ENCODE measurements at places on chromosomes 2 and 18.

- DNase-seq = no peak
These were observed 162.6 kb upstream of the SIX3 start for GRCh38 chr2:44778671-44779476.

GRCh38 chr2:937530-937929 lies 13.1 kb upstream of the SNTG2 start:
- no peak for DNase-seq

- no peak for DNase-seq
These were observed 139.6 kb downstream of the SH3BP4 start for GRCh38 chr2:235091421-235091820.

DNA sequence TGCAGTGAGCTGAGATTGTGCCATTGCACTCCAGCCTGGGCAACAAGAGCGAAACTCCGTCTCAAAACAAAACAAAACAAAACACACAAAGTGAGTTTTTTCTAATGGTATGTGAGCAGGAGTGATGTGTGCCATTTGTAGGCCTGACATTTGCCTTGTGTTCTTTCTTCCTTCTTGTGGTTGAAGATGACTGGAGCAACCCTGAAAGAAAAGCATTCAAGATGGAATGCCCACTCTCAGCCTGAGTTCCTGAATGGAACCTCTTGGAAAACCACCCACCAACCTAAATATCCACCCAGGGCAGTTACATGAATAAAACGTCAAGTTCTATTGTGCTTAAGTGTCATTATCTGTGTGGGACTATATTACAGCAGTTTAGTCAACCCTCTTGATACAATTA lies 26.5 kb downstream of the PGAP1 start:
- no peak for DNase-seq

DNA sequence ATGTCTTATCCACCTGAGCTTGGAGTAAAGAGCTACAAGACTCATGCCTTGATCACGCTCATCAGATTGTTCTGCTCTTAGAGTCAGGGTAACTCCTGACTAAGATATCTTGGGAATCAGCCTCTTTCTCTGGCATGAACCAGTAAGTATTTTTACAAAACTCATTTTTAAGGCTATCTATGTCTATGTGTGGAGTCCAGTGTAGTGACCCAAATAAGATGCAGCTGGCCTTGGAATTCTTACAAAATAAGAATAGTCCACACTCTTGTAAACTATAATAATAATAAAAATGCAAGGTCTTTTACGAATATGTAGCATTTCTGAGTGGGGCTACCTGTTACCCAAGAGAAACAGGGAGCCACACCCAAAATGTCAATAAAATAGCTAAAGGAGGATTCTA lies 498.3 kb upstream of the SYT4 start:
- DNase-seq = no peak

DNA sequence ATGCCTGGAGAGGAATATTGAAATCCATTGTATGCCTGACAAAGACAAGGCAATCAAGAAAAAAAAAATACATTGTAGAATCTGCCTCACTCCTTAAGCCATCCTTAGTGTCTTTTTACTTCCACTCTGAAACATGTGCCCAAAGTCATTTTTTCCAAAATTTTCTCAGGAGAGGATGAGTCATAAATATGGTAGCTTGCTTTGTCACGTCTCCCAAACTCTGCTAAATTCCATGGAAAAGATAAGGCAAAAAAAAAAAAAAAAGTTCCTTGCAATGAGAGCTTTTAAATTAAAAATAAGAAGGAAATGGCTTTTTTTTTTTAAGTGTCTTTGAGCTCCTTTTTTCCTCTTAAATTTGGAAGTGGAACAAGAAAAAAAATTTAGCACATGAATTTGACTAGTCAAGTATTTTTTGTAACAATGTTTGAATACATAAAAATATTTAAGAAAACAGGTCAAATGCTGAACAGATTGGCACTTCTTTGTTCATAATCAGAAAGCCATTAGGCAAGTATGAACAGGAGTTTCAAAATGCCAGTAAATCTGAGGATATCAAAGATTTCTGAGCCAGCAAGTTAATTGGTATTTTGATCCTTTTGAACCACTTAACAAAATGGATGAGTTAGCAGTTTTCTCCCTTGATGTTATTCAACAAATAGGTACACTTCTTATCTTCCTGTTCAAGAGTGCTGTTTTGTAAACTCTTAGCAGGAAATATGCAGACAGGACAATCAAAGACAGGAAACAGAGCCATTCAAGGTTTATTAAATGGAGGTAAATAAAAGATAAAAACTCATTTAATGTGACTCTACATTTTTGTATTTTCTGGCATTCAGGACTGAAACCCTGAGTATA lies 247.3 kb upstream of the SP5 start:
- DNase-seq = no peak

GRCh38 chr18:41992703-41993102 lies 37.7 kb downstream of the PIK3C3 start:
- no peak for DNase-seq

- no peak for DNase-seq
These were observed 12.9 kb upstream of the DTNA start for GRCh38 chr18:34697233-34697632.

GRCh38 chr2:104786821-104787220 lies 67.1 kb upstream of the POU3F3 start:
- DNase-seq = no peak

GRCh38 chr18:36638224-36638623 lies 190.6 kb downstream of the TPGS2 start:
- DNase-seq = no peak

DNA sequence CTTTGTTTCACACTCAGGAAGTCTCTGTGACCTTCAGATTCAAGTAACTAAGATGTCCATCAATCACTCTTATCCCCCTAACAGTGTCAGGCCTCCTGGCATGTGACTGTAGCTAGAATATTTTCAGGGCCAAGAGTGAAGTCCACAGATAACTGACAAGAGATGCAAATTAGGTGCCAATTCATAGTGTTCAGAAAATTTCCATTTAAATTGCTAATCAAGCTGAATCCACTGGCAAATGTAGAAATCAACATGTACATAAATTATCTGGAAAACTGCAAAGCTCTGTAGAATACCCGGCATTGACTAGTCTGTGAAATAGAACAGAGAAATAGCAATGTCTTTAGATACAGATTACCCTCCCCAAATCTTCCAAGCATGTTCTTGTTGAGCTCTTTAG lies 38.6 kb upstream of the ARL4C start:
- DNase-seq = no peak

DNA sequence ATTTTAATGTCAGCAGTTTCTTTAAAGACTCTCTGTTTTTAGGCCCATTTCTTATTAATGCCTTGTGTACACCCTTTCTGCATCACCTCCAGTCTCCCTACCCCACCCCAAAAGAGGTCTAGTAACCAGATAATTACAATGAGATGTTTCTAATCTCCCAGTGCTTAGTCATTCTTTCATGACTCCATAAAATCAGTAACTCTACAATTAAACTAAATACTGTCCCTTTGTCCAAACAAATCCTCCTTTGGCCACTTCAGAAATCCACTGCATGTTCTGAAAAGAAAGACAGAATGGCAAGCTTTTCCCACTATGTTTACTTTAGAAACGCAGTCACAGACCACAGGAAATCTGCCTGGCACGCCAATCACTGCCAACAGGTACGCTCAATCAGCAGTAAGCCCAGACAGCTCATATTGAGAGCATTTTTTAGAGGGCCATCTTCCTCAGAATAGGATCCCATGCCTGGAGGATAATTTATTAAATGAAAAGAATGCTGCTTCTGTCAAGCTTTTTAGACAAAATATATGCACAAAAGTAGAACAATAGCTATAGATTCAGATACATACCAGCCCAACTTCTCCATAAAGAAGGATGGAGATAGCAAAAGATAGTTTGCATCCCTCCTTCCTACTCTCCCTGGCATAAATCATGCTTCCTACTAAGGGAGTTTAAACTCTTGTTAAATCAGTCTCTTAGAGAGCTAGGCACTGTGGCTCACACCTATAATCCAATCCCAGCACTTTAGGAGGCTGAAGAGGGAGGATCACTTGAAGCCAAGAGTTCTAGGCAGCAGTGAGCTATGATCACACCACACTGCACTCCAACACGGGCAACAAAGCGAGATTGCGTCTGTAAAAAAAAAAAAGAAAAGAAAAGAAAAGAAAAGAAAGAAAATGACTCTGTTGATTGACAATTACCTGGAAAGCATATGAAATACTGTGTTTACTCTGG lies 14.6 kb downstream of the CLASP1 start:
- DNase-seq = no peak
